ENCODE measurements at places on chromosomes 7 and 10. TPM values are rescaled to one million over a fixed set of nuclear protein-coding genes. Genes with fewer than 3 reads are reported as not detected.

DNA sequence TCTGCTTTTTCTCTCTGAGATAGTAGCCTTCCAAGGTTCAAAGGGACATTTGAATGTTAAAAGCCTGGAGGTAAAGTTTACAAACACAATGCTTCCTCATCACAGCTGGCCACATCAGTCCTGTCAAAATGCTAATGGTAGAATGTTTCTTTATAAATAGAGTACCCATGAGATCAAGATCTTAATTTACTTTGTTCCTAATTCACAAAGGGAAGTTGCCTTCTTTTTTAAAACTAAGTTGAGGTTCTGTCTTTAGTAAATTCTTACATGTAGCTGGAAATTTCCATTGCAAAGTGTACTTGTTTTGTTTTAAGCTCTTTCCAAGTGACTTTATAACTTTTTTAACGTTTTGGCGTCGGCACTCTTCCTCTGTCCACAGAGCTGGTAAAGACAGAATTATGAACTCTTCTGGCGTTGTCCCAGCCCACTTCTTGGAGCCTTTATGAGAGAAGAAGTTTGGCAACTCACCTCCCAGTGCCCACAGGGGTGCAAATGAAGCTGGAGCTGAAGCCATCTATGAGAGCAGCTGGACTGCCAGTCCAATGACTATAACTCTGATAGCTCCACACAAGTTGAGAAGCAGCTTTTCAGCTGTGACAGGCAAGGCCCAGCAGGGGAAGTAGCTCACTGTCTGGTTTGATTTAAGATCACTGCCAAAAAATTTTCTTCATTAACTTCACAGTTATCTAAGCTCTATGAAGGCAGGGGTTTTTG is 23.3 kb downstream of the FZD1 start:
- no peak for DNase-seq

GRCh38 chr7:133675510-133676218 is 422.8 kb downstream of the EXOC4 start:
- no peak for DNase-seq

- no peak for DNase-seq
Observed at GRCh38 chr7:150313367-150313809, 9.8 kb upstream of the LRRC61 start.

- DNase-seq = no peak
Observed at GRCh38 chr10:16640153-16640552, 118.5 kb upstream of the C1QL3 start.

DNA sequence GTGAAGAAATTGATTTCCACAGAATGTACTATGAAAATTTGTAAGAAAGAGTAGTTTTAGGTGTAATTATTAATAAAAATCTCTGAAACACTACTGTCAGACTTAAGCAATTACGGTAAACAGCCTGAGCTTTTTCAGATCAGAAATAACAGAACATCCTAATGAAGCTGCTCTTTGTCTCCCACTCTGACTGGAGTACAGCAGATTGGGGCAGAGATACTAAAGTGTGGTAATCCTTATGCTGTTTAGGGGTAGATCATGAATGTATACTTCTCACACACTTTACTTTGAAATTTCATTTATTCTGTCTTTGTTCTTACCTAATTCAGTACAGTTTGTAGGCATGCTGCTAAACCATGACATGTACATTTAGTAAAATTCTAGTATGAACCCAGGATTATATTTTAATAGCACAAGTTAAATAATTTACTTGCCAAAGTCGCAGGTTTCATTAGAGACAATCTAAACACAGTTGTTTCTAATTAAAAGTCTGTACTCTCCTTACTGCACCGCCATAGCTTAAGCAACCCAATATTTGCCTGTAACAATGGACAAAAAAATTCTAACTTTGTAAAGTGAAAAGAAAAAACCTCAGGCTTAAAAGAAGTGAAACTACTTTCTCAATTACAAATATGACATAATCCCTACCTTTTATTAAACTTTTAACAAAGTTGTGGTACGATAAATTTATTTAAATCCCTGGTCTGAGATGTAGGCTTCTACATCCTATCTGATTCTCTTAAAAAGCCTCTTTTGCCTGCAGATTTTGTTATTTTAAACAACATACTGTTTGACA is 88.8 kb downstream of the KMT2E start:
- DNase-seq = no peak

- no peak for DNase-seq
Observed at GRCh38 chr10:8059191-8059936, 4.9 kb downstream of the GATA3 start.

DNA sequence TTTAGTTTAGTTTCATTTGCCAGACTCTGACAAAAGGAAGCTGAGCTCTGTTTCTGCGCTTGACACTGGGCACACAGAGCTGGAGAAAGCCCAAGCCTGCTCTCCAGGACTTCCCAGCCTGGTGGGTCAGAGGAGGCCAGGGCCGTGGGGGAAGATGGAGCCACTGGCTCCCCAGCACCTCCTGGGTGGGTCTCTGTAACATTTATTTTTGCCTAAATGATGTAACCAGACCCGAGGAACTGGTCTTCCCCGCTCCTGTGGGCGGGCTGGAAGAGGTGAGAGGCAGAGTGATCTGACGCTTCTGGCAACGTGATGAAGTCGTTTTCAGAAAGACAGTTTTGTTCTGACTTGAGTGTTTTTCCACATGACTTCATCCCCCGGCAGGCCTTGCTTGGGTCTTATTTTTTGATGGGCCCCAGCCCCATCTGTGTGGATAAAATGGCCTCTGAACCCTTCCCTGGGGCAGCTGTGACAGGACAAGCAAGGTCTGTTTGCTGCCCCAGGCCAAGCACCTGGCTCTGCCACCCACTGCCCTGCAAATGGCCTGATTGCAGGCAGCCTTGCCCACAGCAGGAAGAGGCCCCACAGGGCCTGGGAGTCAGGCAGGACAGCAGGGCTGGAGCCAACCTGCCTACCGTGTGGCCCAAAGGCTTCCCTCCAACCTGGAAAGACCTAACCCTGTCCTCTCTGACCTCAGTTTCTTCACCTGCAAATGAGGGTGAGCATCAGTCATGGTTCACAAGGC is 304.9 kb upstream of the ZMIZ1 start:
- DNase-seq = no peak

DNA sequence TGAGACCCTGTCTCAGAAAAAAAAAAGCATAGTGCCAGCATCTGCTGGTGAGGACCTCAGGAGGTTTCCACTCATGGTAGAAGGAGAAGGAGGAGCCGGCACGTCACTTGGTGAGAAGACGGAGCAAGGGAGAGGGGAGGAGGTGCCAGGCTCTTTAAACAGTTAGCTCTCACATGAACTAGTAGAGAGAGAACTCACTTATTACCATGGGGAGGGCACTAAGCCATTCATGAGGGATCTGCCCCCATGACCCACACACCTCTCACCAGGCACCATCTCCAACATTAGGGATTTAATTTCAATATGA is 62.9 kb upstream of the VKORC1L1 start:
- DNase-seq = no peak

- DNase-seq = no peak
Observed at GRCh38 chr7:47978790-47979144, 648 bp downstream of the HUS1 start.

DNA sequence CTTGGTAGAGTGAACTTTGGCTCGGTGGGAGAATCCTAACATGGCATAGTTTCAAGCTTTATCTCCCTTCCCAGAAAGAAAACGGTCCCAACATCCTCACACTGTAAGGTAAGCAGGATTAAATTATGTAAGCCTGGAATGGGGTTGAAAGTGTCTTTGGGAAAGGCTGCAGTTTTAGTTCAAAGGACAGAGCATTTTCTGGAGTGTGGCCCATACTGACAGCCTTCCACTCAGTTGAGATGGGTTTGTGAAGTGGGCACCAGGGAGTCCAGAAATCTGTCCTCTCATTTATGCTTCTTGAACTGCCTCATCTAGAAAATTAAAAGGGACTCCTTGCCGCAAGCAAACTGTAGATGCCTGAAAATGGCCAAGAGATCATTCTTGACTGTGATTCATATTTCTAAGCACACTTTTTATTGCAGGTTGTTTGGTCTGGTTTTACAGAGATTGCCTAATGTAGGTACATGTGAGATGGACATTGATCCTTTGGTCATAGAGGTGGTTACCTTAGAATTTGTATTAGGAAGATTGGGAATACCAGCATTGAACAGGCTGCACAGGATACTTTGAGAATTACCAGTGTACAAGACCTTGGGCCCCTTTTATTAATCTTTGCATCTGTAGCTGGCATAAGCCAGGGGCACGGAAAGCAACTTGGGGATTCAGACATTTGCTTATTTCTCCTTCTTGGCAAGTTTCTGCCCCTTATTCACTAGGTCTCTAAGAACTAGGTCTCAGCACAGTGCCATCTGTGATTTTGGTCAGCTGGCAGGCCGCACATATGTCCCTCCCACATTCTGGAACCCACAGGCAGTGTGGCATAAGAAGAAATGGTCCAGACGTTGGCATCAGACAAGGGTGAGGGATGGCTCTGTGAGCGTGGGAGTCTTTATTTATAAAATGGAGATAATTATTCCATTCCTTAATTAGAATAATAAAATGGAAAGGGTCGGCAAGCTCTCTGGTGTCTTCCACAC is 125.9 kb downstream of the GLCCI1 start:
- no peak for DNase-seq

GRCh38 chr10:14736600-14737081 is 38.1 kb downstream of the FAM107B start:
- DNase-seq = no peak

- no peak for DNase-seq
Observed at GRCh38 chr7:101740981-101741725, 76.3 kb upstream of the CUX1 start.

GRCh38 chr7:140249036-140249806 is 72.4 kb upstream of the KDM7A start:
- DNase-seq = no peak

- no peak for DNase-seq
Observed at GRCh38 chr10:19310066-19310465, 261.5 kb downstream of the MALRD1 start.

- DNase-seq = no peak
Observed at GRCh38 chr10:110684800-110685446, 40.8 kb downstream of the RBM20 start.

DNA sequence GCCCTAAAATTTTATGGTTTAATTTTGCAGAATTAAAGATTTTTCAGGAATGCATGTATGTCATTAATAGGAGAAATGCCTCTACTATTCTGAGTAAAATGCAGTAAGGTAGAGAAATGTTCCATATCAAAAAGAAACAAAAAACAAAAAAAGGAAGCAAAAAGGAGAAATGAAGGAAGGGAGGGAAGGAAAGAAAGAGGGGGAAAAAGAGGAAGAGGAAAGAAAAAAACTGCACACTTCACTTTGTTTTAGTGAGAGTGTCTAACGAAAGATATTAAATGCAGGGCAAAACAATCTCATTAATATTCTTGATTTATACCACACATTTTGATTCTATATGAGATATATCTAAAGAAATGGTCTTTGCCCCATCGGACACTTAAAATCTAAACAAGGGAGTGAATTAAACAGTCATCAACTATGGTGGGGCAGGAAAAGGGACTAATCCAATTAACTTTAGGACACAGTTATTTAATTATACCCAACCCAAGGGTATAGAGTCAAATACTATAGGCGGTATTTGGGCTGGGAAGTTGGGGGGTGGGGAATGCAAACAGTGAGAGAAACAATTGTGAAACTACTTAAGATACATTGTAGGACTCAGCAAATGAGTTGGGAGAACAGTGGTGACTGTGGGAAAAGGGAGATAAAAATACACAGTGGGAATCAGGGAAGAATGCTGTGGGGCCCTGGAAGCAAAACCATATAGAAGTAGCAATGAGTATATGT is 27.0 kb downstream of the IMMP2L start:
- DNase-seq = no peak

- no peak for DNase-seq
Observed at GRCh38 chr10:59838085-59838789, 68.1 kb downstream of the CCDC6 start.

DNA sequence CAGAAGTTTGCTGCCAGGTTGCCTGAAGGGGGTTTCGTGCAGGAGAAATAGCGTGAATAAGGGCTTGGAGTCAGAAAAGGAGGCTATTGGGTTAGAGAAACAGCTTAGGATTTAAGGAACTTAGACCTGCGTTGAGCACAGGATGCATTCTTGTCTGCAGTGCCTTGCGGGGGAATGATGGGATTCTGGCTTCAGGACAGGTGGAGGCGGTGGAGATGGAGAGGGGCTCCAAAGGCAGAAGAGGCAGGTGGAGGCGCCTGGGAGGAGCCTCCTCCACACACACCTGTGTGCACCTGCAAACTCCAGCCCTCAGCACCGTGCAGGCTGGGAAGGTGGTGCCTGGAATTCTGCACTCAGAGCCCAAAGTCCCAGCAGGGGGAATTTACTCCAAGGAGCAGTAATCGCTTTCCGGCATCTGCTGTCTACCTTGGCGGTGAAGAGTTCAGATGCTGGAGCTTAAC is 1.8 kb downstream of the CLIP2 start:
- DNase-seq = no peak

DNA sequence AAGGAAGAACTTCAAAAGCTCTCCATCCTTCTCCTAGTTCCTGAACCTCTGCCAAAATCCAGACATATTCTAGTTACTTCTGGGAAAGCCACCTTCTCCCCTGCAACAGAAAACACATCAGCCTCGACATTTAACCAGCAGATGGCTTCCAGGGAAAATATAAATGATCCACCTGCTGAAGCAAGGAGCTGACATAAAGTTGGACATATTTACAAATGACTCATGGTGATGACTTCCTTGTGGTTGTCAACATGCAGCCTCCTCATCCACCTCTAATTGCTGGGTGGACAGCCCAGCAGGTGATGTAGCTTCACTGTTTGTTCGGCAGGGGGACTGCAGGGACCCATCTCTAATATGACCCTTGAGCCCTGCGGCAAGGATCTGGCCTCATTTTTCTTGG is 266.0 kb downstream of the C7orf25 start:
- DNase-seq = no peak

The VSTM4 gene
- 17.6 TPM for total RNA-seq

The AMPH gene
- total RNA-seq = 5.3 TPM

The CHCHD3 gene
- 154 TPM for total RNA-seq

The MALSU1 gene
- 96.5 TPM for total RNA-seq

The UCN3 gene
- not detected for total RNA-seq

The KIAA1549 gene
- total RNA-seq = 1.4 TPM

The LMOD2 gene
- total RNA-seq = 374 TPM

The ADAMTS14 gene
- not detected for total RNA-seq

Measured in right atrium auricular region (tissue), 2 donors.